ENCODE measurements at places on chromosomes 1 and 21.

DNA sequence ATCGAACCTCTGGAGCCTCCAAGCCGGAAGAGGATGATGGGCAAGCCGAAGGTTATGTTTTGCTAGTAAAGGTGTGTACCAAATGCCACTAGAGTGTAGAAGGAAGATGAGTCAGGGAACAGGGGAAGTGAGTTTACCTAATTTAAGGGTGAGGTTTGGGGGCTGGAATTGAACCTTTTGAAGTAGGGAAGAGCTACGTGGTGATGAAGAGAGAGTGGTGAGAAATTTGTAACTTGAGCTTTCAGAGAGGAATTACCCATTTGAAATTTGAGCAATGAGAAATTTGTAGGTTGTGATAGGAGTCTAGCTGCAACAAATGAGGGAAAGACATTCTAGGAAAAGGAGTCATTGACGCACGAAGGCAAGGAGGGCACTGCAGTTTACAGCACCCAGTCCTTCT is 70.0 kb upstream of the TENT5C start:
- DNase-seq, result no peak

DNA sequence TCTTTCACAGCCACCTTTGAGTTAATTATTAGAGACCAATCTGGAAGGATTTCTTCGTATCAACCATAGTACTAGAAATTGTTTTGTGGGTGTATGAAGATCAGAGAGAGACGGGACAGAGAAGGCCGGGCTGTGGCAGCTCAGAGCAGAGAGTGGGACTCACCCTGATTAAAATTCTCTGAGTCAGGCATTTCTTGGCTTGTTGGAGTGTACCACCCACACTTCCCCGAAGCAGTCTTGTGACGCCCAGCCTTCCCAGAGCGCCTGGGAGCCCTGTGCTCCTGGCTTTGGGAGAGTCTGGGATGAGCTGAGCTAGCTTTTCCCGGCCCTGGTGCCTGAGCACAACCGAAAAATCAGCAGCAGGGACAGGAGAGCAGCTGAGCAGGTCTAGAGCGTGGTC is 19.4 kb downstream of the PLEKHM2 start:
- DNase-seq, result peak; percentile 79

DNA sequence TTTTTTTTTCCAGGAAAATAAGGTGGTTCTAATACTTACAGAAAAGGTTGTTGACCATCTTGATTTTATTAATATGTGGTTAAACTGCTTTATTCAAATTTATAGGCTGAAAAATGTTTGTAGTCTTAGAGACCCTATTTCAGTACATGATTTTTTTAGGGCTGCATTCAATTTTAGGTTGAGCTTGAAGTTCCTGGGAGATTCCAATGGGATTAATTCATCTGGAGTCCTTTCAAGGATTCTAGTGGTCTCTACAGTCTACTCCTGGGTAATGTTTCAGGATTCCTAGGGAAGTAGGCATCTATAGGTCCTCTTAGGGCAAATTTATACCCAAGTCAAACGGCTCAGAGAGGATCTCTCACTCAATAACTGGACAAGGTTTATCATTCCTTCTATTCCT is 126.7 kb downstream of the HMCN1 start:
- DNase-seq, result no peak

- DNase-seq, result no peak
Measured at GRCh38 chr1:178407215-178407614, 89.5 kb downstream of the CLEC20A start.

- no peak for DNase-seq
Measured at GRCh38 chr1:47578026-47578720, 140.3 kb downstream of the FOXD2 start.

DNA sequence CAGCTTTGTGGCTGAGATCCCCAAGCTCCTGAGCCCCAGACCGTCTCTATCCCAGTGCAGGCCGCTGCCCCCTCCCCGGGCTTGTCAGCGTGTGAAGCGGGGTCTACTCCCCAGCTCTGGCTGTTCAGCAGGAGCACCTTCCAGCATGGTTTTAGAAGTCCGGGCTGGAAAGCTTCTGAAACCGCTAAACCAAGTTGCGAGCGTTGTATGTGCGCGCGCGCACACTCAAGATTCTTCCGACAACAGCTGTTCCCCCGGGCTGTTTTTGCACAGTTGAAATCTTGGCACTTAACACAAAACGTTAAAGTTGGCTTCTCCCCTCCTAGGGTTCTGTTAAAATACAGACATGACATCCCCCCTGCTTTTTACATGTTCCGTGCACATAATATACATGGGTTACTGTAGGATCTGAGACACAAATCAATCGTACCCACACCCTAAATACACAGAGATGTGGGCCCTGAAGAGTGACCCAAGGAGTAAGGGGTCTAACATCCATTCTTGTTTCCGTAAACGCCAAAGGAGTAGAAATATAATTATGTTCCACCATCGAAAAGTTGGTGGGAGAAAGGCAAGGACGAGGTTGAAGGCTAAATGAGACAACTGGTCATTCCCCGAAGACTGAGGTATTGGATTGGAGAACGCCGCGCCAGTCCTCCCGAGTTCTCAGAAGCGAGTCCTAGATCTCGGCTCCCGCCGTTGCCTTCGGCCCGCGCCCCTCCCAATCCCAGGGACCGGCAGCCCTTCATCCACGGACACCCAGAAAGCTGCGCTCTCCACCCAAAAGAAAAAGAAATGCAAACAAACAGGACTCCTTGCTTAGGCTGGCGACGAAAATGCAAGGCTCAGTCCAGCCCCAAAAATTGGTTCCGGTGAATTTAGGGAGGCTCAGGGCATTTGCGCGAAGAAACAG is 1.3 kb downstream of the TBX15 start:
- peak; percentile 17 for DNase-seq

GRCh38 chr1:35486858-35487408 is 70.3 kb downstream of the KIAA0319L start:
- no peak for DNase-seq

GRCh38 chr1:86887479-86888162 is 26.3 kb downstream of the SELENOF start:
- DNase-seq, result no peak

- DNase-seq, result no peak
Measured at GRCh38 chr21:16993416-16994038, 519.3 kb upstream of the CXADR start.

DNA sequence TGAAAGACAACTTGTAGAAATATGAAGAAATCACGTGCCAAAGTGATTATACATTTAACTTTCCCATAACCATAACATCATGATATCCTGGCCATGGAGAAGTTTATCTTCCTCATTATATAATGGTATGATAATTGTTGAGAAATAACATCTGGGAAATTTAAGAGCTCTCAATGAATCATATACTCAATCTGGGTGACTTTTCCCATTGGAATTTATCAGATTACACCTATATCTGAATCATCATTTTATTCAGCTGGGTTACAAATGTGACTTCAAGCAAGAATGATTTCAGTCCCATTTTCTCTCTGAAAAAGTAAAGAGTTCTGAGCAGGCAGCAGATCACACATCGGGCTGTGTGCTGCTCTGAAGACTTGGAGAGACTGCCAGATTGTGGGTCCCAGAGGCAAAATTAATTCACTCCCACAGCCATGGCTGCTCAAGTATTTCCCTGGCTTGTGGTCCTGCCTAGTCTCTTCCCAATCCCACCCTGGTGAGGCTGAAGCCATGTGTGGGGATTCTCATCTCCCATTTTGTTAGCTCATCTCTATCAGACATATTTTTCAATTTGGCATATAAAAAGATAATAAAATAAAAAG is 278.0 kb downstream of the MRPL39 start:
- peak; percentile 21 for DNase-seq

DNA sequence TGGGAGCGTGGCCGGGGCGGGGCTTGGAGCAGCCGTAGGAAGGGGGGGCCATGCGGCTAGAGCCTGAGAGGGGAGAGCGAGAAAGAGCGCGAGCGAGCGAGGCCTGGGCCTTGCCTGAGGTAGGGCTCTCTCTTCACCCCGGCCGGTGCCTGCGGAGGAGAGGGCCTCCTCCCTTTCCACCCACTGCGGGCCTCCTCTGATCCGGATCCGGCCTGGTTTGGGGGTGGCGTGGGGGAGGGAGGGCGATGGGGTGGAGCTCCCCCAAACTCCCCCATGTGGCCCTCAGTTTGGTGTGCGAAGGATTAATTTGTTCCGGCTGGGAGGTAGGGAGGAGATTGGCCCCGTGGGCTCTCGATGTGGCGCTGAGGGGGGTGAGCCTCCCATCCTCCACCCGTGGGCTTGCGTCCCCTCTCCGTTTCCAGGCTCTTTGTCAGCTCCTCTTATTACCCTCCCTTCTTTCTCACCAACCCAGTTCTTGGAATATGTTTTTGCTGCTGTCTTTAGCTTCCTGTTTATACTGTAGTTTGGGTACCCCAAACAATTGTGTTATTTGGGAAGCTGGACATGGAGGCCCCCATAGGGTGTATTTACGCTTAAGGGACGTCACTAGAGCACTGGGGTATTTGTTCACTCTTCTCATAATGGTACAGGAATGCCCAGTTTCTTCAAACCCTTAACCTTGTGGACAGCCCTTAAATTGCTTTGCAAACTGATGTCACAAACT is 685 bp downstream of the UBAP2L start:
- peak; percentile 48 for DNase-seq

DNA sequence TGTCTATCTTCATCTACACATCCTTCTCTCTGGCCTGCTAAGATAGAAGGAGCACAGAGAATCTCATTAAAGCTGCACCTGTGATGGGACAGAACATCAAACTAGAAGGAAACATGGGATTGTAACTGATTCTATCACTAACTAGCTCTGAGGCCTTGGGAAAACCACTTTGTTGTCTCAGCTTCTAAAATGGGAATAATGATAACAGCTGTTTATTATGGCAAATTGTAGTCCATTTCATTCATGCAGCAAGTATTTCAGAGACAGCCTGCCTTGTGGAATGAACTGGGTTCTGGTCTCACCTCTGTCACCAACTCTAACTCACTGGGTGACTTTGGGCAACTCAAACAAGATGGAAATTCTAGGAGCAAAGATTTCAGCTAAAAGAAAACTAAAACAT is 12.4 kb downstream of the GJA5 start:
- no peak for DNase-seq

GRCh38 chr1:62514746-62515423 is 78.0 kb downstream of the USP1 start:
- peak; percentile 55 for DNase-seq

- no peak for DNase-seq
Measured at GRCh38 chr1:177954076-177954475, 15.8 kb downstream of the SEC16B start.

DNA sequence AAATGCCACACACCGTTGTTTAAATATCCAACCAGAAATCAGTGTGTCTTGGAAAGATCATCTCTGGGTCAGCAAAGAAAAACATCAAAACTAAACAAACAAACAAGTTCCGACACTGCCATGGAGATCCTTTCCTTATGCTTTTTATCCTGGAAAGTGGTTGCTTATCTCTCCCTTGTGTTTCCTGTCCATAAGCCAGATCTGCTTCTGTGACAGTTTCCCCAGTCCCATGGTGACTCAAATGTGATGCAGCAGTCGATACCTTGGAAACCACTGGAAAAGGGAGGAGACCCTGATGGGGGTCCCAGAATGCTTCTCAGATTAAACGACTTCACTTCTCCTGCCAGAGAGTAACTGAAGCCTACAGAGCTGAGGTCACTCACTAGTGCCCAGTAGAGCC is 94.7 kb downstream of the DMRTA2 start:
- DNase-seq, result no peak

GRCh38 chr1:17184822-17185484 is 20.0 kb upstream of the PADI1 start:
- no peak for DNase-seq

Data from ACHN (cell line).